RPMI8226 (cell line): ENCODE measurements at places on chromosomes 11 and 22.

GRCh38 chr11:45715418-45715817 lies 50.0 kb upstream of the CHST1 start:
- DNase-seq = no peak

DNA sequence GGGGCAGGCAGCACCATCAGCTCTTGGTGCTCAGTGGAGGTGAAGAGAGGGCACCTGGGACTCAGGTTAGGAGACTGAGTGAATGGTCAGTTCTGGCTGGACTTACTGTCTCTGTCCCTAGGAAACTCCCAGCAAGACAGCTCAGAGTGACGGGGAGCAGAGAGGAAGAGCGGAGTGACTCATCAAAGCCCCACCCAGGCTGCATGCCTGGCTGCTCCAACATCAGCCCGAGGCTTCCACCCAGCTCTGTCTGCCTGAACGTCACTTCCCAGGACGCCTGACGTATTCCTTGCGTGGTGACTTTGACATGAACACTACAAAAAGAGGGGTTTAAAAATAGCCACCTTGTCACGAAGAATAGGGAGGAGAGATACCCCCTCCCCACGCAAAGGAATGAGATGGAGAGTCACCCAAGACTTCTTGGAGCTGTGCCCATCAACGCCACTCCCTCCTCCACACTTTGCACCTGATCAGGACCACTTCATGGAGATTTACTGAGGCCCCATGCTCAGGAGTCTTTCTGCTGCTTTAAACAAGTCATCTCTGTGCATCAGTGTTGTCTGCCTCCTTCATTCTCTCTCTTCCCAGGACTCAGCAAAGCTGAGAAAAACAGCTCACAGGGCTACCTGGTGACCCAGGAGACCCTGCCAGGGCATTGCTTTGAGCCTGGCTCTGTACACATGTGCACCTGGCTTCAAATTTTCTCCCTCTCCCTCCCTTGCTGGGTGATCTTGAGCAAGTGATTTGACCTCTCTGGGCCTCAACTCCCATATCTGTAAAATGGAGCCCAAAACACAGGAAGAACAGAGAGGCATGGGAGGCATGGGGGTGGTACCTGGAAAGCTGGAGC lies 83.1 kb downstream of the MN1 start:
- DNase-seq = no peak

DNA sequence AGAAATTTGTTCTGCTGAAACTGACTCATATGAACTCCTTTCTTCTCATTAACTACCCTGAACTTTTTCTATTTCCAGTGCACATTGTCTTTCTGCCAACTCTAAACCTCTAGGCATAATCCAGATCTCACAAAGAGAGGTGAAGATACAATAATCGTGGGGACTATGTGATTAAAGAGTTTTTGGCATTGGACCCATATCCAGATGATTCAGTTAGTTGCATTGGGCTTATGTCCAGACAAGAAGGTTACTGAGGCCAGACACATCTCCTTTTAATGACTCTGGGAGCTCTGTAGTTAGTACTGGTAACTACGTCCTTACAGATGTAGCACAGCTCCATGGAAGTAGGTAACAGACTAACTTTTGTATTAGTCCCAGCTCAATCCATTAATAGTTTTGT lies 273.0 kb downstream of the CASP12 start:
- DNase-seq = no peak

DNA sequence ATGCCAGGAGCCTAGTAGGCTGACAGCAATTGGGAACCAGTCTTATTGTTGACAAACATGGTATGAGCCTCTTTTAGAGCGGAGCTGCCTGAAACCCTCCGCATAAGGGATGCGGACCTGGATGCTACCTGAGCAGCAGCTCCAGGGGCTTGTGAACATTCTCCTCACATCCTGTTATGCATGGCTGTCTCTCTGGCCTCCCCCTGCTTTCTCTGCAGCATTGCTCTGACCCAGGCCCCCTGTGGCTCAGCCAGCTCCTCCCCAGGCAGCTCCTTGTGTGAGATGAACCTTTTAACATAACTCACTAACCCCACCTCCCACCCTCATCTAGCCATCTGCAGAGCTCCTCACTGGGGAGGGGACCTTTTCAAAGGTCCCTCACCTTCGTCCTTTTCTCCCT lies 6.0 kb downstream of the BMAL1 start:
- DNase-seq = no peak

DNA sequence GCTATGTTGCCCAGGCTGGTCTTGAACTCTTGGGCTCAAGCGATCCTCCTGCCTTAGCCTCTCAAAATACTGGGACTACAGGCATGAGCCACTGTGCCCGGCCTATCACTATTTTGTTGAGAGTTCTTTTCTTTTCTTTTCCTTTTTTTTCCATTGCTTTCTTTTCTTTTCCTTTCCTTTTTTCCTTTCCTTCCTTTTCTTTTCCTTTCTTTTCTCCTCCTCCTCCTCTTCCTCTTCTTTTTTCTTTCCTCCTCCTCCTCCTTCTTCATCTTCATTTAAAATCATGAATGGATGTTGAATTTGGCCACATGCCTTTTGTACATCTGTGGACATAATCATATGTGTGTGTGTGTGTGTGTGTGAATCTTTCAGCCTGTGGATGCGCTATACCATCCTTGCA lies 25.7 kb upstream of the PRAME start:
- DNase-seq = no peak

DNA sequence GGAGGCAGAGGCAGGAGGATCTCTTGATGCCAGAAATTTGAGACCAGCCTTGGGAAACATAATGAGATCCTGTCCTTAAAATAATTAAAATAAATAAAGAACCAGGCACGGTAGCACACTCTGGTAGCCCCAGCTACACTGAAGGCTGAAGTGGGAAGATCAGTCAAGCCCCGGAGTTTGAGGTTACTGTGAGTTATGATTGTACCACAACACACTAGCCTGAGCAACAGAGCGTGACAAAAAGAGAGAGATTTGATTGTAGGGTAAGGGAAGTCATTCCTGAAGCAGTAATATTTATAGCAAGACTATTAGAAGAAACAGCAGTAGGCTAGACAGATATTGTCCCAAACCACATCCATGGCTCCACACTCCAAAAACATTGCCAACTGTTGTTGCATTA lies 1408.4 kb upstream of the TENM4 start:
- DNase-seq = no peak

- no peak for DNase-seq
Measured at GRCh38 chr11:108669711-108670110, 4.8 kb downstream of the DDX10 start.

GRCh38 chr11:129278586-129279319 lies 86.6 kb upstream of the ARHGAP32 start:
- peak; percentile 6 for DNase-seq
